ENCODE measurements at places on chromosomes 1 and 21.
A peak's percentile ranks its signal among the peaks of the same experiment; 100 is the strongest.

- DNase-seq: no peak
Observed at GRCh38 chr1:91454136-91454535, 46.5 kb upstream of the CDC7 start.

DNA sequence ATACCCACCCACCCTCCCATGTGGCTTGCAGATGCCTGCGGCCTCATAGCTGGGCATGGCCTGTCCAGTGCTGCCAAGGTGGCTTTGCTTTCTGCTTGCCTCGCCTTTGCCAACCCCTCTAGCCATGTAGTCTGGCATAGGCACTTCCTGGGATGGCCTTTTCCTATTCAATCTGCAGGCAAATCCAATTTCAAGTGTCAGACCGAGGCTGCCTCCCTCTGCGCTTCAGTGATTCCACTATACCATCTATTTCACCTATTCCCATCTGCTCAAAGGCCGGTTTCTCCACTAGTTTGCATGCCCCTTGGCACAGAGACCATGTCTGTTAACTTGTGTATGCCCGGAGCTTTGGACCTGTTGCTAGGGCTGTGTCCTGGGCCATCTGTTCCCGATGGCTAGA is 3.8 kb upstream of the ZBTB21 start:
- DNase-seq: no peak

DNA sequence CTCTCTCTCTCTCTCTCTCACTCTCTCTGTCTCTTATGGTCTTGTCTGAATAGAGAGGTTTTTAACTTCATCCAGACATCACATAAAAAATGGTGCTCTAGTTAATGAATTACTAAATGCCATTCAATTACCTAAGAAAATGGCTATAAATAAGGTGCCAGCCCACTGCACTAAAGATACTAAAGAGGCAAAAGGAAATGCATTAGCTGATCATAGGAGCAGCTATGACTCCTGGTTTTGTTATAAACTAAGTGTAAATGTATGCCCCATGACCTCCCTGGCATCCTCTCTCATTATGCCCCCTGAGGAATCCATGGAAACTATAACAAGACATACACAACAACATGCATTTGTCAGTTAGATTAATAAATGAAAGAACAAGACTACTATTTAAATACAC is 57.5 kb upstream of the PDC start:
- no peak for DNase-seq

DNA sequence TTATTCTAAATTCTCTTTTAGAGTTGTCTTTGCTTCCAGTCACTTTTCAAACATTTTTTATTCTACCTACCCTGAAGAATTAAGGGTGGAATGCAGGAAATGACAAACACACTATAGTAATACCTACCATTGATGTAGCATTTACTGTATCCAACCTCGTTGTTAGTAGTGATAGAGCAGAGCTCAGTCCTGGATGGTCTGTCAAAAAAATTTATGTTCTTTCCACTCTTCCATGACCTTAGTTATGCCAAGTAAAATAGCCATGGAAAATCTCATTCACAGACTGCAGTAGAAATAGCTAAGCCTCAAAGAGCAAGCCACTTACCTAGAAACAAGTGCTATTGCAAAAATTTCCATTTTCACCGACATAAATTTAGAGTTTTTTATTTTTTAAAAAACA is 74.6 kb downstream of the CRB1 start:
- DNase-seq: no peak

DNA sequence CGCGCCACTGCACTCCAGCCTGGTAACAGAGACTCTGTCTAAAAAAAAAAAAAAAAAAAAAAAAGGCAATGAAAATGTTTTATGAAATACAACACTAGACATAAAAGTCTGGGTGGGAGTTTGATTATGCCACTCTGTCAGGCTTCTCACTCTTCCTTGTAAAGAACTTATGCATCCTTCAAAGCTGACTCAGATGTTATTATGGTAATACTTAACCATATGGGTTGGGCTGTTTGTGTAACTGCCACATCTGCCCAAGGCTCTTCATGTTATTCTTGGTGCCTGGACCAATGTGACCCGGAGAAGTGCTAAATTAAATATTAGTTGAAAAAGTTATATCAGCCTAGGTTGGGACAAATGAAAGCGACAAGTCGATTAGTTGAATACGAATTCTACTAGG is 23.8 kb downstream of the FAM89A start:
- DNase-seq: no peak

- DNase-seq: no peak
Observed at GRCh38 chr1:56229186-56229585, 350.2 kb downstream of the PLPP3 start.

- no peak for DNase-seq
Observed at GRCh38 chr1:58714544-58714943, 14.7 kb upstream of the MYSM1 start.

- no peak for DNase-seq
Observed at GRCh38 chr21:43701936-43702784, 16.8 kb upstream of the PDXK start.

- DNase-seq: no peak
Observed at GRCh38 chr21:36388835-36389234, 3.6 kb downstream of the CHAF1B start.

DNA sequence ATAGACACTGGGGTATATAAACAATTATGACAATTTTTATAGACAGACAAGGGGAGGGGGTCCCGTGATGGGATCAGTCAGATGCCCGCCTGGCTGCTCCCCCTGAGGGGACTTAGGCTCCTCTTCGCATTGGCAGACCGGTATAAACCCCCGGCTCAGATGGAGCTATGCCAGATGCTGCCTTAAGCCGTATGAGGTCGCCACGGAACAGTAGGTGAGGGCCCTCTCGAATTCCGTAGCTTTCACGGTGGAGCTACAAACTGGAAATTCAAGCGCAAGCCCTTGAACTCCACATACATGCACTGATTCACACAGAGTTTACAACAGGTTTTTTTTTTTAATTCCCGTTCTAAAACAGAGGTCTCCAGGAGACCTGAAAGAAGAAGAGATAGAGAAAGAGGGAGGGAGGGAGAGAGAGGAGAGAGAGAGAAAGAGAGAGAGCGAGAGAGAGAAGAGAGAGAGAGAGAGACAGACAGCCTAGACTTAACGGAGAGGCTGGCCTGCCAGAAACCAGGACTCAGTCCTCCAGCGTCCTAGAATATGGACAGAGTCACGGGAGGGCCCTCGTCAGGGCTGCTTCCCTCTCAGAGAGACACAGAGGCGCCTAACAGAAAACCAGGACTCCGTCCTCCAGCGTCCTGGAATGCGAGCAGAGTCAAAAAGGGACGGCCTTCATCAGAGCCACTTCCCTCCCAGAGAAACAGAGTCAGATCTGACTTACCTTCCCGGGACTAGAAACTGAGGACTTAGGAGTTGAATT is 24.4 kb upstream of the TMEM54 start:
- DNase-seq: no peak

- DNase-seq: no peak
Observed at GRCh38 chr1:206002871-206003801, at the start of gene RAB7B. Gene RAB7B (minus strand): TSS chr1:206003395. CDS start chr1:205994135, 9,260 bp downstream.

DNA sequence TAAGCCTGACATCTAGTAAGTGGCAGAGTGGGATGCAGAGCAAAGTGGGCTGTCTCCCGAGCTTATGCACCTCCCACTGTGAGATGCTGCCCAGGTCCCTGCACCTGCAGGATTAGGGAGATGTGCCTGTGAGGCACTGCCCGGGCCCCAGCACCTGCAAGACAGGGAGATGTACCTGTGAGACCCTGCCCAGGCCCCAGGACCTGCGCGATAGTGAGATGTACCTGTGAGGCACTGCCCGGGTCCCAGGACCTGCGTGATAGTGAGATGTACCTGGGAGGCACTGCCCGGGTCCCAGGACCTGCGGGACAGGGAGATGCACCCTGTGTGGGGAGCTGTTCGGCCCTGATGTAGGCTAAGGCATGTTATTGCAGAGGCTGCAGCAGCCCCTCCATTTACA is 622.8 kb downstream of the PTPRU start:
- no peak for DNase-seq

GRCh38 chr1:113946678-113947387 is 17.7 kb downstream of the HIPK1 start:
- DNase-seq: no peak

- peak; percentile 16 for DNase-seq
Observed at GRCh38 chr1:233587958-233588799, 25.7 kb upstream of the KCNK1 start.

GRCh38 chr1:209162651-209163050 is 420.9 kb upstream of the CAMK1G start:
- no peak for DNase-seq

- no peak for DNase-seq
Observed at GRCh38 chr1:212647004-212647403, 38.4 kb downstream of the ATF3 start.

DNA sequence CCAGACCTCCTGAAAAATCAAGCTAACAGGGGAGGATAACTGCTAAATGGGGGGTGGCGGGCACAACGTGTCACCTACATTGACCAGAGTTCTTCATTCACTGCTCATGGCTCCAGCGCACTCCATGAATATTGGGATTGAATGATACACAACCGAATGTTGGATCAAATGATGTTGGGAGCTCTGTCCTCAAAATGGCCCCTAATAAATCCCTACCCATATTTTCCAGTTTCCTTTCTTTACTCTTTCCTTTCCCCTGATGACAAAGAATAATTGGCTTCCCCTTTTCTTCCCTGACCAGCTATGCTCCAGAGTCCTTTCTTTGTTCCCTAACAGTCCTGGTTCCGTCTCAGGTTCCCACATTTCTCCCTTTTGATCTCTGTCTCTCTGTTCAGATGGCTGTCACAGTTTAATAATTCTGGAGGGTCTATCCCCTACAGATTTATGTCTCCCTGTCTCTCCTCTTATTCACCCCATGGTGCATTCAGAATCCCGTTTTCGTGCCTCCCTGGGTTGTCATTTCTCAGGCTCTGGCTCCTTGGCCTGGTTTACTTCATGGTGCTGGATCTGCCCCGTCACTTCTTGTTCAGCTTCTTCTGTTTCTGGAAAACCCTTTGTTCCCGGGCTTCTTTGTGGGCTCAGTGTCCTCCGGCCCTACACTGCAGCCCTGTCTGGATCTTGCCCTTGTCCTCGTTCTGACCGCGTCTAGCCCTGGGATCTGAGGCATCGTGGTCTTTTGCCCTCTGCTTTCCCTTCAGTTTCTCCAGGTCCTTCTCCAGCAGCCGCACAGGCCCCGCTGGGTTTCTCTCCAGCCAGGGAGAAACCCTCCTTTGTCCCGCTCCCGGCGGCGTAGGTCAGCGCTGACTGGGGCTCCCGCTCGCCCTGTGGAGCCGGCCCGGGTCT is 78.3 kb downstream of the NDUFS5 start:
- no peak for DNase-seq

- no peak for DNase-seq
Observed at GRCh38 chr1:67572594-67573221, 112.3 kb upstream of the GADD45A start.

- DNase-seq: no peak
Observed at GRCh38 chr1:24351918-24352627, 32.9 kb downstream of the GRHL3 start.

DNA sequence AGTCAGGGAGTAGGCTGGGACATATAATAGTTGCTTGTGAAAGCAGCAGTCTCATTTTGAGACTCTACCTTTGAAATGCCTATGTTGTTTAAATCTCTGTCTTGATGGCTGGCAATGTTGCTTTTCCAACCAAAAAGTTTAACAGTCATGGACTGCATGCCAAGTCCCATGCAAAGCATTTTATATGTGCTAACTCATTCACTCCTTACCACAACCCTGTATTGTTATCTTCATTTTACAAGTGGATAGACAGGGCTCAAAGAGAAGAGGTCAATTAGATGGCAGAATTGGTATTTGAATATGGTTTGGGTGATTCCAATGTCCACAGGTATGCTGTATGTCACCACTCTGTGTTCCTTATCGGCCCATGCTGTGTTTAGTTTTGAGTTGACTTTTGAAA is 331.4 kb upstream of the USP24 start:
- DNase-seq: no peak

DNA sequence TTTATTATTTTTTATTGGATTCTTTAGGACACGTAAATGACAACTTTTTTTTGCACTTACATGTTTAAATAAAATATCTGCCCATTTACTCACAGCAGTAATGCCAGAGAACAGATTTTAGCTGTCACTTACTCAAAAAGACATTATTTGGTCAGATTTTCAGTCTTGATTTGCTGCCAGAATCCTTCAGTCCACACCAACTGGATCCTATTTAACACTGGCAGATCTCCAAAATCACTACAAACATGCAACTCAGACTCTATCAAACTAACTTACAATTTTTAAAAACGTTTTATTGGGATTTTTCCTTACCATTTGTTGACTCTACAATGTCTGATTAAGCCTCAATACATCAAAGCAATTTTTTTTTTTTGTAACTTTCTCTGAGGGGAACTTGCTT is 11.1 kb downstream of the ATP6V1G3 start:
- no peak for DNase-seq

- DNase-seq: no peak
Observed at GRCh38 chr1:44433209-44433608, 28.2 kb downstream of the RNF220 start.
